ENCODE measurements at places on chromosomes 3 and 15. TPM values are rescaled to one million over a fixed set of nuclear protein-coding genes. Genes with fewer than 3 reads are reported as not detected.

Gene ARMC8
- polyA plus RNA-seq: 29.0 TPM

Gene GPR149
- polyA plus RNA-seq: 0.21 TPM

Gene JAGN1
- polyA plus RNA-seq: 50.5 TPM

Gene IL17RB
- 2.4 TPM for polyA plus RNA-seq

Gene MKRN2
- polyA plus RNA-seq: 12.7 TPM

Gene ATP13A3
- 10.5 TPM for polyA plus RNA-seq

Gene PLCH1
- polyA plus RNA-seq: 2.5 TPM

Gene KCNAB1
- polyA plus RNA-seq: not detected

Gene TMC3
- polyA plus RNA-seq: not detected

Gene CRABP1
- polyA plus RNA-seq: 16.0 TPM

Gene CLDN16
- polyA plus RNA-seq: not detected

Gene ROPN1
- not detected for polyA plus RNA-seq

Gene EBLN2
- not detected for polyA plus RNA-seq

Gene WDR93
- polyA plus RNA-seq: 0.19 TPM

Gene TNFAIP8L3
- 1.1 TPM for polyA plus RNA-seq

Gene ULK4
- 2.8 TPM for polyA plus RNA-seq

Gene FOXL2
- not detected for polyA plus RNA-seq

Gene LRRN1
- 2.0 TPM for polyA plus RNA-seq

Gene SYNM
- polyA plus RNA-seq: 3.0 TPM

Gene CLEC3B
- polyA plus RNA-seq: 30.1 TPM

Gene LRRIQ4
- not detected for polyA plus RNA-seq

Gene SH2D7
- 2.4 TPM for polyA plus RNA-seq

Gene SERPINI1
- not detected for polyA plus RNA-seq

Gene DLL4
- 13.2 TPM for polyA plus RNA-seq

Gene IL12A
- not detected for polyA plus RNA-seq

Gene CCDC71
- polyA plus RNA-seq: 13.5 TPM

Gene RASGRP1
- polyA plus RNA-seq: 0.54 TPM

Gene IRAK2
- polyA plus RNA-seq: 1.2 TPM

Gene MUSTN1
- polyA plus RNA-seq: 32.3 TPM

Gene CLK3
- 73.2 TPM for polyA plus RNA-seq

Gene SERPINI2
- 0.24 TPM for polyA plus RNA-seq

Gene TMEM212
- not detected for polyA plus RNA-seq

Gene P3H2
- polyA plus RNA-seq: 0.22 TPM

Gene ZDHHC23
- 7.6 TPM for polyA plus RNA-seq

Gene IL20RB
- 0.78 TPM for polyA plus RNA-seq

Gene RAD54L2
- polyA plus RNA-seq: 8.7 TPM

Gene ATP10A
- polyA plus RNA-seq: 0.27 TPM

Gene P2RY13
- 0.63 TPM for polyA plus RNA-seq

Gene FAM227B
- 8.7 TPM for polyA plus RNA-seq

Gene ANXA2
- 609 TPM for polyA plus RNA-seq

Gene CLSTN2
- polyA plus RNA-seq: 1.2 TPM

Gene RBPMS2
- polyA plus RNA-seq: 1.6 TPM

Gene CCR4
- 0.16 TPM for polyA plus RNA-seq

Gene LIPH
- 6.8 TPM for polyA plus RNA-seq

Gene LRRFIP2
- polyA plus RNA-seq: 51.1 TPM

Gene PCYT1A
- 47.0 TPM for polyA plus RNA-seq

Gene HMG20A
- polyA plus RNA-seq: 7.0 TPM

Gene ZNF662
- polyA plus RNA-seq: 0.67 TPM

Data from small intestine (tissue), 16 donors.